ENCODE measurements at places on chromosomes 16 and 17.

DNA sequence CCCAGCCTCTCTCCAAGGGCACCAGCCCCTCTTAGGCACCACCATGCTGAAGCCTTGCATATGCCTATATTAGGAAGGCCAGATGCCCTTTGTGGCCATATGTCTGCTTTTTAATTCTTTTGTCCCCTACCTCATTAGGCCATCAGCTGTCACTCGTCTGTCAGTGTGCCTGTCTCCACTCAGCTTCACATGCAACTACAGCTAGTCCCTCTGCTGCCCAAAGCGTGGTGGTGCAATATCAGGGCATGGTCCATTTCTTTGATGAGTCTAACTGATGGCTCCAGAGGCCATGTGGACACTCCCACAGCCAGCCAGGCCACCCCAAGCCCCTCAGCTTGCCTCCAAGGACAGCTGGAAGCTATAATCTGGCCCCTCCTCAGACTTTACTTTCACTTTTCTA lies 36.3 kb downstream of the MYO18A start:
- DNase-seq = no peak

DNA sequence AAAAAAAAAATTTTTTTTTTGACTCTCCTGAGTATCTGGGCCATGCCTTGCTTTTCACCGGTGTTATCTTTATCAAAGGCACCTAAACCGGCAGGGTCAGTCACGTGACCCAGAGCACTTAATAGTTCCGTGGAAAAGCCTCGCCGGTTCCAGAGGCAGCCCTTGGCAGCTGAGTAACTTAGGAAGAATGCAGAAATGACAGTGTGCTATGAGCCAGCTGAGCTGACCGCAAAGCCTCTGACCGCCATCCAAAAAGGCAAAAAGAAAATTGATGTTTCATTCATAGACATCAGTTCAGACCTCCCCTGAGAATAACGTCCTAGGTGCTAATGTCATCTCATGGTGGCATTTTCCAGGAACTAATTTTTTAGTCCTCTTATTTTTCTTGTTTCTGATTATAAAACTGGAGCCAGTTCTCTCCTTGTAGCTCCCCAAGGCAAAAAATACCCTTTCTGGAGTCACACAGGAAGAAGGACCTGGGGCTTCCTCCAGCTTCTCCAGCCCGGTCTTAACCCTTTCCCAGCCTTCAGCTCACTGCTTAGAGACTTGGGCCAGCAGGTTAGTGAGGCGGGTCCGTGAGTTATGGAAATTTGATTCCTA lies 122.6 kb downstream of the SOCS1 start:
- DNase-seq = no peak

DNA sequence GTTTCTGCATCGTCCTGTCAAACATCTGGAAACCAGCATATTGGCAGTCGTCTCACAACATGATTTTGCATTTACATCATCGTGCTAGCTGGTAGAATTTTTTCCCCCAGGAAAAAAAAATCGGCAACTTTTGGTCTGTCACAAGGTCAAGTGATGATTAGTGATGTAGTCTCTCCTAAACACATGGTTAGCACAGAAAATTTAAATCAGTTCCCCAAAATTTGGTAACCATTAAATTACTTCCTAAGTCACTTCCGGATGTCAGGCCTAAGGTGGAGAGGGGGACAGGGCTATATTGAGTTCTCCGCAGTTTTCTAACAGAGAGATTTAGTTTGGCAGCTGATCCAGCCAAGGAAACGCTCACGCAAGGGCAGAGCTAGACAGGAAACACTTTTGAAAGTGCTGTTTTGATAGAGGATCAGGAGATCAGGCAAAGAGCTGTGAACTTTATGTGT lies 271.0 kb upstream of the TBX2 start:
- no peak for DNase-seq

DNA sequence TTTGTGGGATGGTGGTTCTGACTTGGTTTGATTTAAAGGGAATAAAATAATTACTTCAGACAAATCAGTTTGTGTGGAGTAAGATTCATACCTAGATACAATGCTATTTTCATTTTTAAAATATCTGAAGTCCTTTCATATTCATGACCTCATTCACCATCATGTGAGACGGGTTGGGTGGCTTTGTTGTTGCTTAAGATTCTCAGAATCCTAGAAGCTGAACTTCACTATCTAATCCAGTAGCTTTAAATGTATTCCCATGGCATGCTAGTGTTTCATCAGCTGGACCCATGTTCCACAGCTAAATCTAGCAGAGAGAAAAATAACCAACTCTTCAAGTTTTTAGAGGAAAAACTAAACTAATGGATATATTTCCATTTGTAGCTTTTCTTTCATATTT lies 2.7 kb upstream of the AMFR start:
- DNase-seq = no peak

DNA sequence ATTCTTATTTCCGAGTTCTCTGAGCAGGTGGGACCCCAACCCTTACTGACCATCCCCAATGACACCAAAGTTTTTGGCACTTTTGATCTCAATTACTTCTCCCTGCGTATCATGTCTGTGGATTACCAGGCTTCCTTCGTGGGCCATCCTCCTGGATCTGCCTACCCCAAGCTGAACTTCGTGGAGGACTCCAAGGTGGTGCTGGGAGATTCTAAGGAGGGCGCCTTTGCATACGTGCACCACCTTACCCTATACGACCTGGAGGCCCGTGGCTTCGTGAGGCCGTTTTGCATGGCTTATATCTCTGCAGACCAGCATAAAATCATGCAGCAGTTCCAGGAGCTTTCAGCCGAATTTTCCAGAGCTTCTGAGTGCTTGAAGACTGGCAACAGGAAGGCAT lies 868 bp downstream of the SMCR8 start:
- DNase-seq = no peak
